Right cardiac atrium (tissue), 5 donors: ENCODE measurements at places on chromosomes 4 and X. TPM values are rescaled to one million over a fixed set of nuclear protein-coding genes. Genes with fewer than 3 reads are reported as not detected.

The SULT1E1 gene
- total RNA-seq, result not detected

The HTRA3 gene
- 52.8 TPM for total RNA-seq

The IQCM gene
- not detected for total RNA-seq

The MED28 gene
- 22.1 TPM for total RNA-seq

The CCKAR gene
- total RNA-seq, result 0.29 TPM
